Esophagus muscularis mucosa (tissue), 4 donors: ENCODE measurements at places on chromosomes 1 and 21. TPM values are rescaled to one million over a fixed set of nuclear protein-coding genes. Genes with fewer than 3 reads are reported as not detected.

NIBAN1 gene
- total RNA-seq = 813 TPM

BSDC1 gene
- total RNA-seq = 65.7 TPM

CELA3B gene
- not detected for total RNA-seq

RXFP4 gene
- not detected for total RNA-seq

RHD gene
- total RNA-seq = not detected

MYOG gene
- total RNA-seq = not detected

GNG5 gene
- 62.6 TPM for total RNA-seq

ARHGAP30 gene
- 4.6 TPM for total RNA-seq

OR10J1 gene
- total RNA-seq = not detected

HSF2BP gene
- not detected for total RNA-seq

CADM3 gene
- total RNA-seq = 24.3 TPM

CHD5 gene
- total RNA-seq = 7.5 TPM

NPHS2 gene
- not detected for total RNA-seq

PCAT6 gene
- not detected for total RNA-seq

OR2L13 gene
- total RNA-seq = not detected

TOMM20 gene
- 90.5 TPM for total RNA-seq

C1QC gene
- total RNA-seq = 311 TPM

PYGO2 gene
- 35.3 TPM for total RNA-seq

AMY2B gene
- total RNA-seq = 43.2 TPM

GPA33 gene
- total RNA-seq = not detected

NFASC gene
- 122 TPM for total RNA-seq

RNU1-1 gene
- total RNA-seq = not detected

SDC3 gene
- 101 TPM for total RNA-seq

REN gene
- not detected for total RNA-seq

AQP10 gene
- total RNA-seq = not detected

CRYAA gene
- total RNA-seq = not detected

OR2T2 gene
- total RNA-seq = not detected

KCNJ15 gene
- total RNA-seq = not detected

HLX gene
- total RNA-seq = 16.0 TPM

IL22RA1 gene
- 0.23 TPM for total RNA-seq

VAV3 gene
- total RNA-seq = 2.0 TPM

FCRL6 gene
- not detected for total RNA-seq

TNFSF18 gene
- total RNA-seq = 0.42 TPM

TSSK3 gene
- total RNA-seq = not detected

AGMAT gene
- not detected for total RNA-seq

TRIM46 gene
- 0.13 TPM for total RNA-seq

TSNAX gene
- total RNA-seq = 29.6 TPM

RAB7B gene
- total RNA-seq = 2.5 TPM

ERICH3 gene
- under 0.01 TPM for total RNA-seq

HSD3B1 gene
- total RNA-seq = not detected

HTR1D gene
- not detected for total RNA-seq

RGSL1 gene
- total RNA-seq = not detected

OR6N2 gene
- not detected for total RNA-seq

GBP7 gene
- total RNA-seq = not detected

GUCA2A gene
- not detected for total RNA-seq
